ENCODE measurements at places on chromosomes 3 and 15. TPM values are rescaled to one million over a fixed set of nuclear protein-coding genes. Genes with fewer than 3 reads are reported as not detected.

GRCh38 chr3:113211330-113212149 is at the start of gene BOC:
Gene BOC (plus strand): TSS chr3:113211557. CDS start chr3:113249803, 38,246 bp downstream.
- peak within 1 kb of the TSS; percentile 75 for H3K4me3 ChIP-seq
- no peaks in the 10 kb centered on the region for H3K27me3 ChIP-seq
- H3K27ac ChIP-seq = peak within 1 kb of the TSS; percentile 95
- H3K4me1 ChIP-seq = peaks cover 59% of the 10 kb centered on the region
- no peaks in the 10 kb centered on the region for H3K36me3 ChIP-seq
- no peak for DNase-seq

DNA sequence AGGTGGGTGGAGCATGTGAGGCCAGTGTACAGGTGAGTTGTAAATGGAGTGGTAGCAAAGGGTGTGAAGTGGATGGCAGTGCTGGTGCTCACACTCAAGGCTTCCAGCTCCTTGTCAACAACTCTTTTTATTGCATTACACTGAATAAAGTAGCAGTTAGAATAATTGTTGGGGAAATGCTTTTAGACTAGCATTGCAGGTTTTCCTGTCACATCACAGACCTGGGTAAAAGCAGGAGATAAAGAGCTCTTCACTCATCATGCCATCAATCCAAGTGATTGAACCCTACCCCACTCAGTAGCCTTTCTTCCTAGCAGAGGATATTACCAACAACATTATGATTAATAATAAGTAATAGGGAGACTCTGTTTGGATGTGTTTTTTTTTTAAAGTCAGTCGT is 81.6 kb downstream of the CDIN1 start:
- no peak overlapping the region for H3K4me3 ChIP-seq
- H3K4me1 ChIP-seq = no peaks in the 10 kb centered on the region
- H3K27ac ChIP-seq = no peak overlapping the region
- no peaks in the 10 kb centered on the region for H3K27me3 ChIP-seq
- DNase-seq = no peak
- H3K36me3 ChIP-seq = no peaks in the 10 kb centered on the region

- H3K27ac ChIP-seq = no peak overlapping the region
- no peaks in the 10 kb centered on the region for H3K27me3 ChIP-seq
- H3K36me3 ChIP-seq = no peaks in the 10 kb centered on the region
- no peak overlapping the region for H3K4me3 ChIP-seq
- H3K4me1 ChIP-seq = no peaks in the 10 kb centered on the region
Observed at GRCh38 chr3:60178931-60179653, 1072.2 kb downstream of the FHIT start.

- H3K4me1 ChIP-seq = peaks cover 99% of the 10 kb centered on the region
- H3K27ac ChIP-seq = peak overlapping the region; percentile 81
- peak overlapping the region; percentile 2 for H3K4me3 ChIP-seq
- H3K27me3 ChIP-seq = no peaks in the 10 kb centered on the region
Observed at GRCh38 chr15:60374628-60375081, 23.1 kb downstream of the ANXA2 start.

DNA sequence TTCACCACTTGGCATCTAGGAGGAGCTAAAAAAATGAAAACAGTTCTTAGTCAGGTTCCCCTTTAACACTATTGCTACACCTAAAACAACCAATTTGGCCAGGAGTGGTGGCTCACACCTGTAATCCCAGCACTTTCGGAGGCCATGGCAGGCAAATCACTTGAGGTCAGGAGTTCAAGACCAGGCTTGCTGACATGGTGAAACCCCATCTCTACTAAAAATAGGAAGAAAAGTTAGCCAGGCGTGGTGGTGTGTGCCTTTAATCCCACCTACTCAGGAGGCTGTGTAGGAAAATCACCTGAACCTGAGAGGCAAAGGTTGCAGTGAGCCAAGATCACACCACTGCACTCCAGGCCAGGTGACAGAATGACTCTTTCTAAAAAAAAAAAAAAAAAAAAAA is 124.1 kb downstream of the DGKG start:
- DNase-seq = no peak
- peaks cover 13% of the 10 kb centered on the region for H3K4me1 ChIP-seq
- no peaks in the 10 kb centered on the region for H3K36me3 ChIP-seq

GRCh38 chr3:182238126-182238525 is 526.4 kb downstream of the SOX2 start:
- H3K27ac ChIP-seq = no peak overlapping the region
- H3K36me3 ChIP-seq = no peaks in the 10 kb centered on the region
- H3K4me3 ChIP-seq = no peak overlapping the region

- H3K4me3 ChIP-seq = no peak overlapping the region
- no peaks in the 10 kb centered on the region for H3K36me3 ChIP-seq
- no peaks in the 10 kb centered on the region for H3K27me3 ChIP-seq
- peaks cover 10% of the 10 kb centered on the region for H3K4me1 ChIP-seq
Observed at GRCh38 chr15:62505762-62506161, 340.7 kb upstream of the C2CD4B start.

COL6A6 gene
- not detected for total RNA-seq

CHST2 gene
- total RNA-seq = 3.8 TPM

C3orf70 gene
- total RNA-seq = 8.5 TPM

EFHB gene
- total RNA-seq = 1.8 TPM

SLC28A2 gene
- not detected for total RNA-seq

NR2F2 gene
- total RNA-seq = 4.0 TPM
